CD4-positive, alpha-beta T cell treated with Interleukin-15 for 4 hours (primary cell): ENCODE measurements at places on chromosomes 6 and 20.

DNA sequence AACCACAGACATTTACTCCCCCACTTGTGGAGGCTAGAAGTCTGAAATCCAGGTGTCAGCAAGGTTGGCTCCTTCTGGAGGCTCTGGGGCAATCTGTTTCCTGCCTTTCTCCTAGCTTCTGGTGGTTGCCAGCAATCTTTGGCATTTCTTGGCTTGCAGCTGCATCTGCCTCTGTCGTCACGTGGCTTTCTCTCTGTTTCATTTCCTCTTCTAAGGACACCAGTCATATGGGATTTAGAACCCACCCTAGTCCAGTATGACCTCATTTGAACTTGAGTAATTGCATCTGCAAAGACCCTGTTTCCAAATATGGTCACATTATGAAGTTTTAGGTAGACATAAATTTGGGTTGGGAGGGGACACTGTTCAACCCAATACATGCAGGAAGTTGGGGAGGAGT, 56.2 kb upstream of the EPB41L1 start:
- no peak for DNase-seq

DNA sequence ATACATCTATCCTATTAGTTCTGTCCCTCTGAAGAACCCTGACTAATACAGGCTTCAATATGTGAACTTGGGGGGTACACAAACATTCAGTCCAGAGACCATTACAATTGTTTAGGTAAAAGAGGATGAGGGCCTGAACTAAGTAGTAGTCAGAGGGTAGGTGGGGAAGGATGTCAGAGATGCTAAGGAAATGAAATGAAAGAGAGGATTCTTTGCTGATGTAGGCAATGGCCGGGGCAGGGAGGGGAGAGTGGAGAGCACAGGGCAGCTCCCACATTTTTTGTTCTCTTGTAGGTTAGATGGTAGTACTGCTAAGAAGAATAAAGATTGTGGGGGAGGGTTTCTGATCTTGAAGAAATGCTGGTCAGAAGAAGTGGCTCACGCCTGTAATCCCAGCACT, 60.8 kb downstream of the SOX4 start:
- no peak for DNase-seq

DNA sequence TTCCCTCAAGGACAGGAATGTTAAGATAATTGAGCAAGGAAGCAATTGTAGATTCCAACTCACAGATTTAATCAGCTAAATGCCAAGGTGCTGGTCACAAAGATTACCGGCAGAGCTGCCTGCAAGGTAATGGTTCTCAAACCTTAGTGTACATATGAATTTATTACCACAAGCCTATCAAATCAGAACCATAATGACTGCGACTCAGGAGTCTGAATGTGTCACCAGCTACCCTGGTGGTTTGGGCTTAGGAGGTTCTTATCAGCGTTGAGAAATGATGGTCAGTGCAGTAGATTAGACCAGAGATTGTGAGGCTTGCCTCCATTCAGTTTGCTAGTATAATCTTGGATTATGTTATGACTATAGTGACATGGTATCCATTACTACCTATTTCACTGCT, 78.9 kb downstream of the MTFR2 start:
- DNase-seq = no peak

DNA sequence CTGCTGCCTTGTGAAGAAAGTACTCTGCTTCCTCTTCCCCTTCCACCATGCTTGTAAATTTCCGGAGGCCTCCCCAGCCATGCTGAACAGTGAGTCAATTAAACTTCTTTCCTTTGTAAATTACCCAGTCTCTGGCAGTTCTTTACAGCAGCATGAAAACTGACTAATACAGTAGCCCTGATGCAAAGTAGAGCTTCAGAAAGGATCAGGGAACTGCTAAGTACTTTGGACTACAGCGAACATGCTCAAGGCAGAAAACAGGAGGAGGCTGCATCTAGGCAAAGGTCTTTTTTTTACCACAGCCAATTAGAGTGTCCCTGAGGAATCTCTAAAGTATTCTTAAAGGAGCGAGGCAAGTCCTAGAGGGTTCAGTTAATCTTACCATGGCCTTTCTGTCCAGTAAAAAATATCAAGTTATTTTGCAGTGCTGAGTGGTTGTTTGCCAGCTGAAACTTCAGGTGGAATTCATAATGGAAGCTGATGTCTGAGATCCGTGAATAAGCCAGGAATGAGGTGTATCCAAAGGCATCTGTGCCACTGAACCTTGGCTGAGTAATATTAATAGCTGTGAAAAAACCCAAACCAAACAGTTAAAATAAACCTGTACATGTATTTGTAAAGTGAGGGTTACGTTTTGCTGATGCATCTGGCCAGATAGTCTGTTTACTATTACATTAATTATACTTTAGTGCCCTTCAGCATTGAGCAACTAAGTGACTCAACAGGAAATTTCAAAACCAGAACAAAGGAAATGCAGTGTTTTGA, 170.4 kb downstream of the PHF3 start:
- DNase-seq = no peak

DNA sequence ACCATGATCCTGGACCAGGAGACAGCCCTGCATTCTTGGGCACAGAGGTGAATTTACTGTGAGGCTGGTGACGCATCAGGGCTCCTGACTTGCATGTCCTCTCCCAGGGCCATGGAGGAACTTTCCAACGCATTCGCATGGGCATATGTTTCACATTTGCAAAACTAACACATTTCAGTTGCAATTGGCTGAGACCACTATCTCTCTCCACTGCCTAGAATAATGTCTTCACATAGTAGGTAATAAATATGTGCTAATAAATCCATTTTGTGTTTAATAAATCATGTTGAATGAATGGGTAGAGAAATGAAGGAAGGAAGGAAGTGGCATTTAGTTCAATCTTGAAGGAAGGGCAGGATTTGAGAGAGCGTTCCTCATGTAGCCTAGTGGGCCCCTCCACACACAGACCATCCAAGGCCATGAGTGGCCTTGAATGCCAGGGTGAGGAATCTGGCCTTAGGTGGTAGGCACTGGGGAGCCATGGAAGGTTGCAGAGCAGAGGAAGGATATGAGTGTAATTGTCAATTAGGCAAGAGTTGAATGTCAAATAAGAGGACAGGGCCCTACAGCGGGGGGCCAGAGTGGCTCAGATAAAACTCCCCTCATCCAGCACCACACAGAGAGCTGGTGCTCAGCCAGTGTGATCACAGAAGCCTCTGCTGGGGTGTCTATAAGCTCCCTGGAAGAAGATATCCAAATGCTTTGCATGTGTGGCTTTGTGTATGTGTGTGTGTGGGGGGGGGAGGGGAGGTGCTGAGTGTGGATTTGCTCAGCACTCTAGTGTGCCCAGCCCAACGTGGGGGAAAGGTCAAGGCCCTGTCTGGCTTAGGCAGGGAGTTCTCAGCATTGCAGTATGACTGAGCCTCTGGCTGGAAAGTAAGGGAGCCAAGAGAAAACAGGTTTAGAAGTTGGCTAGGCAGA, 30.9 kb upstream of the CCN5 start:
- no peak for DNase-seq

DNA sequence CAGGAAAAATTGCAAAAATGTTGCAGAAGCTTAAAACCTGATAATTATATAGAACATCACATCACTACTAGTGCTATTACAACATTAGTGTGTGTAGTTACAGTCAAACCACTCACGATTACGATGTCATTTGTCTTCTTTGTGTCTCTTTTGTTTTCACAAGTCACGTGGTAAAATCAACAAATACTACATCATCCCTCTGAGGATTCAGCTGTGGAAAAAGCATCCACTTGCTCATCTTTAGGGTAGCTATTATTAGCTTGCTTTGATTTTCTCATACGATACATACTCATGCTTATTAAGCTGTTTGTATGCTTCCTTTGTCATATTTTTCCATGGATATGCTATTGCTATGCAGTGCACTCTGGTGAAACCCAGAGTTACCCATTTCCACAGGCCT, 22.2 kb upstream of the ATXN1 start:
- no peak for DNase-seq
